ENCODE measurements at places on chromosomes 16 and 17.

DNA sequence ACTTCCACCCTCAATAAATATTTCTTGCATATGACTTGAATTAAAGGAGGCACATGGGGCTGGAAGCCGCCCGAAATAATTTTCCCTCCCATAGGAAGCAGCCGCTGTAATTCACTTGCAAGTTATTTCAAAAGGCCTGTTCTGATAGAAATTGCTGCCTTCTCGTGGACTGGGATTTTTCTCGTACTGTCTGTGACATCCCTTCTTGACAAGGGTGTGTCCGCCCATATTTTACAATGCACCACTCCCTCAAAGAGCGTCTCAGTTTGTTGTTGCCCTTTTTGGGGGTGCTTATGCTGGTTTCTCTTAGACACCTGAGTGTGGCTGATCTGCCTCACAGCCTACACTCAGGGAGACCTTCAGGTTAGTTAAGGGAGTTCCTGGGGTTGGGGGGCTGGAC, 160.0 kb downstream of the MSI2 start:
- no peak for DNase-seq

- DNase-seq, result no peak
Measured at GRCh38 chr17:78898075-78898836, 4.7 kb downstream of the CEP295NL start.

DNA sequence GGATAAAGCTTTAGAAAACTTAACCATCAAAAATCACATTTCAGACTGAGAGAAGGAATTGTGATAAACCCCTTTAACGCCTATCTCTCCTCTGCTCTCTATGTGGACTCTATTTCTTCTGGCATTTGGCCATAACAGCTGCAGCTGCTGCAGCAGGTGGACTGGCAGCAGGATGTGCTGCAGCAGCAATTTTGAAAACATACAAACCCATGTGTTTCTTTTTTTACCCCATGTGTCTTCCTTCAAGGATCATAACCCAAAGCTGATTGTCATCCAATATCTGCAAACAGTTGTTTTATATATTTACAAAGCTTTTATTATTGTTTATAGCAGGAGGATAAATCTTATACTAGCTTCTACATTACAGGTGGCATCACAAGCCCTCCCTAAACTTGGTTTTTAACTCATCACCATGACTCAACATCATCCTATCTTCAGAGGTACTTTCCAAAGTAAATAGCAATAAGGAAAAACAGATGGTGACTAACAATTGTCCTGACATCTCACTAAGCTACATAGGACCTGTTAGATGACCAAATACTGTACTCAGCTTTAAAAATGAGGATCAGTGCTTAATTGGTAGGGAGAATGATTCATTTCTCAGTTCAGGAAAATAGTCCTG, 14.5 kb upstream of the KRTAP9-2 start:
- DNase-seq, result no peak

DNA sequence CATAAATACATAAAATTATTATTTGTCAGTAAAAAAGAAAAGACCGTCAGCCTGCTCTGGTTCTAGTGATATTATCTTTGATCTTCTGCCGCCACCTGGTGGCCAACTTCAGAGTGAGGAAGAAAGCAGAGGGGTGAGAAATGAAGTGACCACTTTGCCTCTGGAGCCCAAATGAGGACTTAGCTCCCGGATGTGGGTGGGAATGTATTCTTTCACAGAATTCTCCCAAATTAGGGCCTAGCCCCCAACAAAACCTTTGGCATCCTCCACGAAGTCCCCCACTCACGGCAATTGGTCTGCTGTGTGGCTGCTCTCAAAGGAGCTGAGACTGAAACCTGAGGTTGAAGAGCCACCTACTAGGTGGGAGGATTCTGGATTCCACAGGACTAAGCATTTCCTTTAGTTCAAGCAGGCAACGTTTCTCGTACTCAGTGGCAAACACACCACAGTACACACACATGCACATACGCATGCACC, 4.9 kb upstream of the ZNF267 start:
- peak; percentile 65 for DNase-seq

GRCh38 chr16:48121276-48121675, 34.5 kb downstream of the ABCC12 start:
- DNase-seq, result no peak

DNA sequence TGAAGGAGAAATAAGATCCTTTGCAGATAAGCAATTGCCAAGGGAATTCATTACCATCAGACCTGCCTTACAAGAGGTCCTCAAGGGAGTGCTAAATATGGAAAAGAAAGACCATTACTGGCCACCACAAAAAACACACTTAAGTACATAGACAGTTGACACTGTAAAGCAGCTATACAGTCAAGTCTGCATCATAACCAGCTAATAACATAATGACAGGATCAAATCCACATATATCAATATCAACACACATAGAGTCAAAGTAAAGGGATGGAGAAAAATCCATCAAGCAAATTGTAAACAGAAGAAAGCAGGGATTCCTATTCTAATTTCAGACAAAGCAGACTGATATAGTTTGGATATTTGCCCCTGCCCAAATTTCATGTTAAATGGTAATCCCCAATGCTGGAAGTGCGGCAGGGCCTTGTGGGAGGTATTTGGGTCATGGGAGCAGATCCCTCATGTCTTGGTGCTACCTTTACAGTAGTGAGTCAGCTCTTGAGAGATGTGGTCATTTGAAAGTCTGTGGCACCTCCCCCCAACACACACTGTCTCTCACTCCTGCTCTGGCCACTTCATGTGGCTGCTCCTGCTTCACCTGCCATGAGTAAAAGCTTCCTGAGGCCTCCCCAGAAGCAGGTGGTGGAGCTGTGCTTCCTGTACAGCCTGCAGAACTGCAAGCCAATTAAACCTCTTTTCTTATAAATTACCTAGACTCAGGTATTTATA, 32.8 kb downstream of the TANC2 start:
- no peak for DNase-seq

GRCh38 chr17:17358060-17358751, 55.0 kb downstream of the NT5M start:
- no peak for DNase-seq

- no peak for DNase-seq
Measured at GRCh38 chr17:42199416-42200011, 5.2 kb upstream of the GHDC start.

GRCh38 chr17:17785407-17785806, 51.4 kb downstream of the SREBF1 start:
- no peak for DNase-seq

DNA sequence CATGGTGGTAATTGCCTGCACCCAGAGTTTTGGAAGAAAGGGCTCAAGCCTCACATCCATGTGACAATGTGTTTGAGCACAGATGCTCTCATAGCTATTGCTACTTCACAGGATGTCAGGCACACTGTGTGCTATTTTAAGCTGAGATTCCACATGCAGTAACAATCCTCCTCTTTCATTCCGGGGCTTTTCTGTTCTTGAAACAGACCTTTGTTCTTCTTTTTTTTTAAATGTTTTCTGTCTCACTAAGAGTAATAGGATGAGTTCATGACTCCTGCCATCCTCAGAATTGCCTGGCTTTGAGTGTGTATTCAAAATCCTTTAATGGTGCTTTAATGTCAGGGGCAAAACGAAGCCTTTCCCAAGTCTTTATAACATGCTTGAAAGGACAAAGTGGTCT, 198.9 kb downstream of the ABCC12 start:
- no peak for DNase-seq

GRCh38 chr16:65235339-65236177, 113.7 kb upstream of the CDH11 start:
- no peak for DNase-seq

GRCh38 chr17:9360677-9361081, 214.9 kb downstream of the STX8 start:
- DNase-seq, result no peak

DNA sequence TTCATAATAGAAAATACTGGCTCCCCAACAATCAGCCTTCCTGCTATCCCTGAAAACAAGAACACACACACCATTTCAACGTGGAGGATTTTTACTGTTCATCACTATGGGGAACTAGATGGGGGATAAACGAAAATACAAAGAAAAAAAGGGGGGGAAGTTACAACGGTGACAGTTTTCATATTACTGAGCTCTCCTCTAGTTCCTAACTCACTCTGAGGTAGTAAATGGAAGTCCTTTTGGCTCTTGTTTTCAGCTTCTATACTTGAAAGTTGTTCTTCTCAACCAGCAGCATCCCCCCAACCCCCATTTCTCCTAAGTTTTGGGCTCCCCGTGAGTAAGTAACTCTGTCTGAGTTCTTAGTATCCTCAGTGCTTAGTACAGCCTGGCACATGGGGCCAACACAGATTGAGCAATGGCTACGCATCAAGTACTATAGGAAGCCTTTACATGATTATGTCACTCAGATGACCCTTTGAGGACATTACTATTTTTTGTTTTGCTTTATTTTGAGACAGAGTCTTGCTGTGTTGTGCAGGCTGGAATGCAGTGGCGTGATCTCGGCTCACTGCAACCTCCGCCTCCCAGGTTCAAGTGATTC, 4.2 kb upstream of the CORO7 start:
- no peak for DNase-seq

GRCh38 chr16:14050291-14051027, 20.7 kb upstream of the MRTFB start:
- DNase-seq, result no peak

DNA sequence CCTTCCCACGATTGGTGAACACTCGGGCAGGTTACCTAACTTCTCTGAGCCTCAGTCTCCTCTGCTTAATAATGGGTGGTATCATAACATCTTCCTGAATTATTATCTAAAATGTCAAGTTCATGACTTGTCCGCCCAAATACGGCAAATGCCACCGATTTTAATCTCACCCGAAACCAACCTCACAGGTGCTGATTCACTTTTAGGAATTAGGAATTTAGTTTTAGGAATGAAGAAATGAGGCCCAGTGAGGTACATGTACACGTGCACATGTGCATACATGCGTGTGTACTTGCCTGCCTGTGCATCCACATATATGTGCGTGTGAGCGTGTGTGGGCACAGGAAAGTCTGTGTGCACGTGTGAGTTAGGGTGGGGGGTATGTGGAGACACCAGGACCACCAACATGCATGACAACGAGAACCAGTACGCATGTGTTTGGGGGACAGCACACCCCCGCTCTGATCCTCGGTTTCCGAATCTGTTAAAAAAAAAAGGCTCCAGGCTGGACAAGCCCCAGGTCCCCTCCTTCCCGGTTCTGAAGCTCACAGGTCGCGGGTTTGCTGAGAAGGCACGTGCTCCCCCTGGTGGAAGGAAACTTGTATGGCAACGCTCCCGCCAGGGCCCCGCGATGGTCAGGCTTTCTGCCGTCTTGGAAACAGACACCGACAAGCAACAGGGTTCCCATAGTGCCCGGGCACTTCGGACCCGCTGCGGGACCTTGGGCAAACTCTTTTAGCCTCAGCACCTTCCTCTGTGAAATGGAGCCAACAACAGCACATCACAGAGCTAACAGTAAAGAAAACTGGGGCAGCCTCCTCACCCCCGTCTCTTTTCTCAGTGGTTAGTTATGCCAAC, 219.2 kb downstream of the RBFOX3 start:
- peak; percentile 37 for DNase-seq

DNA sequence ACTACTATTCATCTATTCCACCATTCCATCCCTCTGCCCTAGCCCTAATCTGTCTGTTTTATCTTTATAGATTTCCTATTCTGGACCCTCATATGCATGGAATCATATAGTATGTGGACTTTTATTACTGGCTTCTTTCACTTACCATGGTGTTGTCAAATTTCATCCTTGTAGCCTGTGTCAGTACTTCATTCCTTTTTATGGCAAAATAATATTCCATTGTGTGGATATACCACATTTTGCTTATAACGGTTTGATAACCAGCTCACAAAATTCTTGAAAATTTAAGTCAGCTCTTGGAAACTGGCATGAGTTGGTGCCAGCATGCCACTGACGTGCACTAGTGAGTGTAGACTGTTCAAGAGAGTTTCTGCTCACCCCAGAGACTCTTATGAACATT, 30.3 kb upstream of the MRC2 start:
- DNase-seq, result no peak

DNA sequence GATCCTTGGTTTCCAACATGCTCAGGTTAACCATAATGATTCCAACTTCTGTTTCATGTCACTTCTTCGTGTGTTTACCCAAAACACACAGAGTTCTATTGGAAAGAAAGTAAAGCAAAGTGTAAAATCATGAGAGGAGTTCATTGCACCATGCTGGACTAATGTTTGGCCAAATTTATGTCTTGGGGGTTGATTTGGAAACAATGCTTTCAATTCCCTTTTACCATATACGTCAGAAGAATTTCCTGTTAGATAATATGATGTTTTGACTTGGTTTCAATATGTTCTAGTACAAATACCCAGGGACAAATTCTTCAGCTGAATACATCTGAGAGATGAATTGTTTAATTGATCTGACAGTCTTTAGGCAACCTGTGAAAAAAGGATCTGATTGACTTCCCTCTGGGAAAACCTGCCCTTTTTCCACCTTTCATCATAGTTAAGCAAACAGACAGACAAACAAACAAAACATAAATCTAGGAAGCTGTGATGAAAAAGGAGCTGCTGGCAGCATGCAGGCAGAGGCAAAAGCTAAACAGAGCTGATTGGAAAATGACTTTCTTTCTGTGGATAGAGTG, 26.0 kb upstream of the MPHOSPH6 start:
- no peak for DNase-seq

- no peak for DNase-seq
Measured at GRCh38 chr16:23119570-23119969, 29.7 kb downstream of the USP31 start.

GRCh38 chr17:79645777-79646088, 34.9 kb upstream of the RBFOX3 start:
- no peak for DNase-seq

DNA sequence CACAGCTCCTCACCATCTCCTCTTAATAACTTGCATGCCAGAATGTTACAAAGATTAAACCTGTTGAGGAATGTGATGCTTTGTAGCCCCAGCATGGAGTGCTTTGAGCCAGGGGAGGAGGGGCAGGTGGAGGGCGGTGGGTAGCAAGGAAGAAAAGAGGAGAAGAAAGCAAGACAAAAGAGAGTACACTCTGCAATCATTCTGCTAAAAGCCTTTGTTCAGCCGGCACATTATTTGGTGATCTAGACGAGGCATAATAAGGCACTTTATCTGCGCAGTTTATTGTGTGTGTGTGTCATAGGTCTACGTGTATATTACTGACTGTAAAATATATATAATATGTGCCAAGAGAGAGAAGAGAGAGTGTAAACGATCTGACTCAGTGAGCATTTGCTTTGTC, 139.1 kb downstream of the SOX9 start:
- DNase-seq, result no peak

- no peak for DNase-seq
Measured at GRCh38 chr16:9081158-9081557, 10.3 kb upstream of the HAPSTR1 start.

DNA sequence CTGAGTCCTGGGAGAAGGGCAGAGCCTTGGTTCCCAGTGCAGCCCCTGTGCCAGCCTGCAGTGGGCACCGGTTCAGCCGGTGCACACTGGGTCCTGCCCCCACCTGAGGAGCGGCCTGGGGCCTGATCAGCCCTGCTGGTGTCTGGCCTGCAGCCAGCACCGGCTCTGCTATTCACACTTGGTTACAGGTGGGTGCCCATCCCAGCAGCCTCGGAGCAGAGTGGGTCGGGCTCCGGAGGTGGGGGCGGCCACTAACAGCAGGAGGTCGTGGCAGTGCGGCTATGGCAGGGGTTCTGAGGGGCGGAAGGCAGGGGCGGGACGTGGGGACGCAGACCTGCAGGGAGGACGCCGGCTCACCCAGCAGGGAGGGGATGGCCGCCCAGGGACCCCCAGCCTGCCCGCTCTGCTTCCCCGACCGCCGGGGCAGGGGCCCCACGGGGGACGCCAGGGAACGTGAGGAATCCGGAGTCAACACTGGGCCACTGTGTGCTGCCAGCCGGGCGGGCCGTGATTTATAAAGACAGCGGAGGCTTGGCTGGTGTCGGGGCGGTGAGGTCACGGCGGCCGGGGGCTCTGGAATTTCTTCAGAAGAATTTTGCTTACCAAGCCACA, 20.3 kb downstream of the METRNL start:
- no peak for DNase-seq

GRCh38 chr17:10200016-10200415, 1.6 kb upstream of the GAS7 start:
- no peak for DNase-seq
